Muscle of leg (tissue), 16 donors: ENCODE measurements at places on chromosomes 6 and 20. TPM values are rescaled to one million over a fixed set of nuclear protein-coding genes. Genes with fewer than 3 reads are reported as not detected.

GRCh38 chr6:50958148-50958697 is 139.6 kb downstream of the TFAP2B start:
- DNase-seq, result no peak

Gene NCR2
- total RNA-seq, result not detected

DNA sequence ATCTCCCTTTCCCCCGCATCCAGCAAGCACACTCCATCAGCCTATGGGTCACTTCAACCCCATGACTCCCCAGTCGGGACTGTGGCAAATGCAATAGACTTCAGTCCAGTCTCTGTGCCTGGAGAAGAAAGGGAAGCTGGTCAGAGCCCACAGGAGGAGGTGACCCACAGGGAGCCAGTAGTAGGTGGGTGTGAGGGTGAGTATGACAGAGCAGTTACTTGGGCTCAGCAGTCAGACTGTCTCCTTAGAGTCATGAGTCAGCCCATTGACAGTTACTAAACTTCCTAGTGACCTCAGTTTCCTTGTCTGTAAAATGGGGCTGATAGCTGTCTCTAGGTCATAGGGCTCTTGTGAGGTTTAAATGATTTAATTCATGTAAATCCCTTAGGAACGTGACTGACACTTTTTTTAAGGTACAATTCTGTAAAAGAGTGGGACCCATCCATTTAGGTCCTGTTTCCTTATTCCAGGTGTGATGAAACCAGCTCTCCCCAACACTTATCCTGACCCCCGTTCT is 33.9 kb upstream of the HLA-C start:
- no peak for DNase-seq

- DNase-seq, result no peak
Observed at GRCh38 chr6:46789434-46790354, 3.5 kb upstream of the MEP1A start.

DNA sequence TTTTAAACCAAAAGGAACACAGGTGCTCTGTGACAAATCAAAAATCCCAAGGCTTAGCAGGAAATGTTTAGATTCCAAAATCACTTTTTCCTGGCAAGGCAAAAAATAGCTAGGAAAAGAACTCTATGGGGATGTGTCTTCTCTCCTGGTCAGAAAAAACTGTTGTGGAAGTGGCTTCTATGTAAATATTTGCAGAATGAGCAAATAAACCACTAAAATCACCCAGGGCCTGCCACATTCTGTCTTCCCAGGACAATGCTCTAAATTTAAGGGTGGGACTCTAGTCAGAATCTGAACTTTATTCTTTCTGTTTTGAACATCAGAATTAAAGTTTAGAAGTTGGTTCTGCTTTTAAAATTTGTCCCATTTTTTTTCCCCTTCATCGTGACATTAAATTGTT is 29.3 kb downstream of the GCM1 start:
- DNase-seq, result peak; percentile 67

- no peak for DNase-seq
Observed at GRCh38 chr6:46651006-46651405, 1.6 kb downstream of the CYP39A1 start.

Gene SLC22A16
- total RNA-seq, result 0.22 TPM

Gene SLC17A2
- total RNA-seq, result not detected

DNA sequence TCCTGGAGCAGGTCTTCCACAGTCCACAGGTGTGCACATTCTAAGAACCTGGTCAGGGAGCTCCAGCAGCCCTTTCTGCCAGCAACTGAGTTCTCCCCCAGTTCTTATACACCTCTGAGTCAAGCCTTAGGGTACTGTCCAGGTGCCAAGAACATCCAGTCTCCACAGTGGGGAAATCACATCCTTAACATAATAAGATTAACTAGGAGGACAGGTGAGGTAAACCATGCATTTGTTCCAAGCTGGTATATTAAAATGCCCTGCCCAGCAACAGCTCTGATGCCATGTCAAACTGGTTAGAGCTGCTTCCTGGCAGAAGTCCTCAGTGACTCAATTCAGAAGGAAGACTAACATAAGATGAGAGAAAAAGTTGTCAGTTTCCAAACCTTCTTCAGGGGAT is 303.9 kb upstream of the SGK1 start:
- no peak for DNase-seq

Gene GPRC6A
- not detected for total RNA-seq

Gene DHX16
- total RNA-seq, result 18.6 TPM

GRCh38 chr6:13307508-13307995 is 20.8 kb downstream of the TBC1D7 start:
- no peak for DNase-seq

DNA sequence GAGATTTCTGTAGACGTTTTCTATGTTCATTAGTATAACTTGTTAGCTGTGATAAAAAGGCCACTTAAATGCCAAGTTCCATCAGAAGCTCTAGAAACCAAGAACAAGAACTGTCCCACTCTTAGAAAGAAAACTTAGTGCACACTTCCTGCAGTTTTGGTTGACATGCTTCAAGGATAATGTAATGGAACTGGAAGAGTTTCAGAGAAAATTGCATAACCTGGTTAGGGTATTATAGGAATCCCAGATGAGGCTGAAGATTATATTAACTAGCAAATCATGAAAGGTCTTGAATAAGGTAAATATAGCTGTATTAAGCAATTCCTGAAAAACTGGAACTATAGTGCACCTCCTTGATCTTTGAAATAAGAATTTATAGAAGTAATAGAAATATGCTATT is 1.8 kb upstream of the PHACTR2 start:
- peak; percentile 92 for DNase-seq

Gene FOXC1
- 1.2 TPM for total RNA-seq

DNA sequence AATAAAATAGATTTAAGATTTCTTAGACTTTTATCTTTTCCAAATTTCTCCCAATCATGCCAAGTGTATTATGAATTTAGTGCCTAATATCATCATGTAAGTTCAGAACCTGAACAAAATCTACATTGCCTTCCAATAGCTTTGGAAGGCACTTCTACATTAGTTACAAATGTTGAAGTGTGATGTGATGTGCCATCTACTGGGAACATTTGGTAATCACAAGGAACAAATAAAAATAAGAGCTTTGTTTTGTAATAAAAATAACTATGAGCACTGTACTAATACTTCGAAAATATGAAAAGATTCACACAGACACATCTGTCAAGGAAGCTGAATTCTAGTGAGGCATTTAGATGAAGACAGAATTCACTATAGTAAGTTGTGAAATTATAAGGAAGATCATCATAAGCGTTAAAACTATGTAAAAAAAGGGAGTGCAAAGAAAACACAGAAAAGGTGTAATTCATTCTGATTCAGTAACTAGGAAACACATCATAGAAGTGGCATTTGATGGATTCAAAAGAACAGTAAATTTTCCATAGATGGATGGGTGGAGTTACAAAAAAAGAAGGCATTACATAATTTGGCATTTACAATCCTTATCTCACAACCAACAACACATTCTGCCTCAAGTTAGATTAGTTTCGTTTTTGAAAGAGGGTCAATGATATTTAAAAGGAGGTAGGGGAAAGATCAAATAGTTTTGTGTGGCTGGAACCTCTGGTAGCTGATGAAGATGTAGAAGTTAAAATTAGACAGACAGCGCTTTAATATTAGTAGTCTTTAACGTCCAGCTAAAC is 161.0 kb downstream of the ASCC3 start:
- peak; percentile 26 for DNase-seq

GRCh38 chr20:49471397-49471796 is 11.1 kb downstream of the KCNB1 start:
- no peak for DNase-seq

- DNase-seq, result peak; percentile 31
Observed at GRCh38 chr6:87968435-87969278, 79.0 kb upstream of the SPACA1 start.

GRCh38 chr6:79813143-79813850 is 134.1 kb downstream of the ELOVL4 start:
- no peak for DNase-seq

Gene CCN6
- 0.09 TPM for total RNA-seq
